ENCODE measurements at places on chromosomes 16 and 17. TPM values are rescaled to one million over a fixed set of nuclear protein-coding genes. Genes with fewer than 3 reads are reported as not detected.

Gene PRDM7
- not detected for total RNA-seq

Gene OTOA
- total RNA-seq, result 0.17 TPM

Gene TMC8
- total RNA-seq, result 0.17 TPM

Gene HERPUD1
- 97.0 TPM for total RNA-seq

Measured in bronchus fibroblast of lung (primary cell).